ENCODE measurements at places on chromosomes 16 and 17.

GRCh38 chr16:59719121-59719520, 985.0 kb upstream of the GOT2 start:
- DNase-seq = no peak

DNA sequence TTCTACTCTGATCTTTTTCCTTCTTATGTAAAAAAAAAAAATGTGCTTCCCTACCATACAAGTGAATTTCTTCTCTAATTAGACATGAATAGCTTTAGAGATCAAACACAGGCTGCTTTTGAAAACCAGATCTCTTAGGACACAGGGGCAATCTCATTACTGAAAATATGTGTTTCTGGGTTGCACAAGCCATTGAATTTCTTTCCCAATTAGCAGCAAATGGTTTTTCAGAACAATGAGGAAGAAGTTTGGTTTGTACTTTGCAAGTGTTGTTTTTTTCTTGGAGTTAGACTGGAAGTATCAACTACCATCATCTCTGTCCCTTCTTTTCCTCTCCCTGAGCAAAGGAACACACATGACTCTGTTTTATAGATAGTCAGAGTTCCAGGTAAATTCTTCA, 5.6 kb upstream of the ANKS4B start:
- no peak for DNase-seq

GRCh38 chr17:68509141-68510057, 2.8 kb upstream of the PRKAR1A start:
- no peak for DNase-seq

DNA sequence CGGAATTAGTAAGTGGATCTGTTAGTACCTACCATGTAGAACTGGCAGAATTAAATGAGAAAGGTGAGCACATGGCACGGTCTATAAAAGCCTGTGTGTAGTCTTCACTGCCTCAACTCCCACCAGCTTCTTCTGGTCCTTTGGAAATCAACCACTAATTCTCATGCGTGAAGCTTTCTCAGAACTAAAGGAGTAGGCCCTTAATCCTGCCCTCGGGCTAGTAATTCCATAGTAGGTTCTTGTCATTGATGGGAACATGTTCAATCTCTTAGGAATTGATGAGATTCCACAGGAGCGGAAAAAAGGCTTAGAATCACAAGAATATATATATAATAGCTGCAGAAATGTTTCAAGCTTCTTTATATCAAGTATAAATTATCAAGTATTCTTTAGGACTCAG, 21.7 kb downstream of the CDR2 start:
- no peak for DNase-seq

DNA sequence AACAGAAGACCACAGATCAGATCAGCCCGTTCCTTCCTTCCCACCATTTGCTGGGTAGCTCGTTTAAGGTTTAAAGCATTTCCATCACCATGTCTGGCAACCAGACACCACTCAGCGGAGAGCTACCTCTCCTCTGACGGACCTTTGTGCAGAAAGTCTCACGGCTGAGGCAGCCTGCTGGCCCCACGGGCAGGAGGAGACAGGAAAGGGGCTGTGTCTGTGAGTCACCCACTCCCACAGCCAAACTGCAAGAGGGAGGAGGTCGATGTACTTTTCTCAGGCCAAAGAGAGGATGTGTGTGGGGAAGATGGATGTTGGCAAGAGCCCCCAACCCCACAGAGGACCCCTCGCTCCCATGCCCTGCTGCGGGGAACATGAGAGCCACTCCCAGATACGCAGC, 92.1 kb downstream of the ZNF423 start:
- DNase-seq = no peak

DNA sequence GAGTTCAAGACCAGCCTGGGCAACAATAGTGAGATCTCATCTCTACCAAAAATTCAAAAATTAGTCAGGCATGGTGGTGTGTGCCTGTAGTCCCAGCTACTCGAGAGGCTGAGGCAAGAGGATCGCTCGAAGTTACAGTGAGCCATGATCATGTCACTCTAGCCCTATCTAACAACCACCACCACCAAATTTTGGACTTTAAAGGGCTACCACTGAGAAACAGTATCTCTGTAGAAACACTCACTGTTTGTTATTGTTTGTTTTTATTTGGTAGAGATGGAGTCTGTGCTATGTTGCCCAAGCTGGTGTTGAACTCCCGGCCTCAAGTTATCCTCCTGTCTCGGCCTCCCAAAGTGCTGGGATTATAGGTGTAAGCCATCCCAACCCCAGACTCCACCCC, 1.3 kb upstream of the UBALD2 start:
- DNase-seq = no peak

DNA sequence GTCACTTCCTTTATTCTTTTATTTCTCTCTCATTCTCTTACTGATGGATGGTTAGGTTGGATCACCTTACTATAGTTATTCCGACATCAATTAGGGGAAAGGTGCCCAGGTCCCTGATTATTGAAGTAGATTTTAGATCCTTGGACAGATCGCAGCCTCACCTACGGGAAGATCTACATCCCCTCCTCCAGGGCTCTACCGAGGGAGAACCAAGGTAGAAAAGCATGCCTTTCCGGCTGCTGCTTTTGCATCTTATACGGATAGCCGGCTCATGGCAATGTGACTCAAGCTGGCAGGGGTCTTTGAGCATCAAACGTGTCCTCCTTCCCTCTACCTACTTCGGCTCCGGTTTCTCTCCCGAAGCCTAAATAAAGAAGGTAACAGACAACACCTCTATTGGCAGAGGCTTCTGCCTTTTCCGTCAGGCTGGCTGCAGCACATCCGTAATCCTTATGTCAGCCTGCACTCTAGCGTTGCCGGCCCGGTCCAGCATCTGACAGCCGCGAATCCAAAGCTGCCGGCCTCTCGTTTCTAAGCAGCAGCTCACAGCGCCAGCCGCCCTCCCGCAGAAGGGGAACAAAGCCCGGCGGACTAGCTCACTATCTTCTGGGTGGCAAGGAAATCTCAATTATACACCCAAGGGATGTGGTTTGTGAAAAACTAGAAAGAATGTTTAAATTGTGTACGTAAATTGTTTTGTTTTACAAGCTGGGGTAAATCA, 46.9 kb downstream of the IRX6 start:
- peak; percentile 84 for DNase-seq

DNA sequence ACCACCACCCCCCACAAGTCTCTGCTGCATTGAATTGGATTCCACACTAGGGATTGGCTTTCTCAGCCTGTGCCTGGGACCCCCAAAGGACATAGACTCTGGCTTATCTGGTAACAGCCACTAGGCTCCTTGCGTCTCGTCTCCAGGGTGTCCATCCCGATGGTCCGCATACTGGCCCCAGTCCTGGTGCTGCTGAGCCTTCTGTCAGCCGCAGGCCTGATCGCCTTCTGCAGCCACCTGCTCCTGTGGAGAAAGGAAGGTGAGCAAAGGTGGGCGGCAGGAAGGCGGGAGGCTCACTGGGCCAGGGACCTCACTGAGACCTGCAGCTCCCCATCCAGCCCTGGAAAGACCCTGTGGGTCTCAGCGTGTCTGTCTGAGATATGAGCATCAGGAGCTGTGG, 8.1 kb downstream of the CD300LG start:
- no peak for DNase-seq

GRCh38 chr17:970364-970763, 9.2 kb downstream of the NXN start:
- no peak for DNase-seq

DNA sequence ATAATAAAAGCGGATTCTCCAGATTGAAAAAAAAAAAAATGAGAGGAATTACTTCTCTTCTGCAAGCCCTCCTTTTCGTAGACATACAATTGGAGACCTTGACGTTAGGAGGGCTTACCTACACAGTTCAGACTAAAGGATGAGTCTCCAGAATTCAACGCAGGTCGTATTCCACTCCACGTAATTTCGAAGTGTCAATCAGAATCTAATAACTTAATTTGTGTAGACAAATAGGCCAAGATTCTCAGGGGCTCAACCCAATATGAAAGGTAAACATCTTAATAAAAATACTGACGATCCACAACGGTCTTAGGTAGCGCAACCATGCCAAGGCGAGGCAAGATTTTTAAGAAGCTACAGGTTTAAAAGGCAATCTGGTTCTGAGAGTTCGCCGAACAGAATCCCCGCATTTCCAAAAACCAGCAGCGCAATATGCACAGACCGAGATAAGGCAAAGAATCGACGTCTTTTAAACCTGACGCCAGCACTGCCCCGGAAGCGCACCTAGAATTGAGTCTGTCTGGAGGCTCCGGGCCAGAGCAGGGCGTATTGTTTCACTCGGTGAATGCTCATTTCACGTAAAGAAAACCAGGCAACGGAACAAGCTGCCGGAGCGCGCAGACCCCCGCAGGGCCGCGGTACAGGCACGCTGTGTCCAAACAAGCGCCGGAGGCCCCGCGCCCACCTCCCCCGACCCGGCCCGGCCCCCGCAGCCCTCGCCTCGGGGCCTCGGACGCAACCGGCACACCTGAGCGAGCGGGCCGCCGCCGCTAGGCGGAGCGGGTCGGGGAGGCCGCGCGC, 623 bp downstream of the MBTPS1 start:
- DNase-seq = no peak

DNA sequence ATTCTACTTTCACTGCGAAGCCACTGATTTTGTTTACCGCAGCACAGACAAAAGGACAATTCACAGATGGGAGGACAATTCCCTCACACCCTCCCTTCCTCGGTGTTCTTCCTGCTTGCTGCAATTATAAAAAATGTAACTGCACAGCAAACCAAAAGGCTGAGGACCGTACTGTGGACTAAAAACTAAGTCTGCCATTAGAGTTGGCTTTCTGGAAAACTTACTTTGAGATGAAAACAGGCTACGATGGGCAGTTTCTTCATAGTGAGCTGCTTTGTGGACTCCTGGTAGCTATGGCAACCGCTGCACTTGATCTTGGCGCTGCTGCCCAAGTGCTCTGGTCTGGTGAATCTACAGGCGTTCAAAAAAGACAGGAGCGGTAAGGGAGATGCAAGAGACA, 35.2 kb downstream of the USP22 start:
- DNase-seq = no peak

DNA sequence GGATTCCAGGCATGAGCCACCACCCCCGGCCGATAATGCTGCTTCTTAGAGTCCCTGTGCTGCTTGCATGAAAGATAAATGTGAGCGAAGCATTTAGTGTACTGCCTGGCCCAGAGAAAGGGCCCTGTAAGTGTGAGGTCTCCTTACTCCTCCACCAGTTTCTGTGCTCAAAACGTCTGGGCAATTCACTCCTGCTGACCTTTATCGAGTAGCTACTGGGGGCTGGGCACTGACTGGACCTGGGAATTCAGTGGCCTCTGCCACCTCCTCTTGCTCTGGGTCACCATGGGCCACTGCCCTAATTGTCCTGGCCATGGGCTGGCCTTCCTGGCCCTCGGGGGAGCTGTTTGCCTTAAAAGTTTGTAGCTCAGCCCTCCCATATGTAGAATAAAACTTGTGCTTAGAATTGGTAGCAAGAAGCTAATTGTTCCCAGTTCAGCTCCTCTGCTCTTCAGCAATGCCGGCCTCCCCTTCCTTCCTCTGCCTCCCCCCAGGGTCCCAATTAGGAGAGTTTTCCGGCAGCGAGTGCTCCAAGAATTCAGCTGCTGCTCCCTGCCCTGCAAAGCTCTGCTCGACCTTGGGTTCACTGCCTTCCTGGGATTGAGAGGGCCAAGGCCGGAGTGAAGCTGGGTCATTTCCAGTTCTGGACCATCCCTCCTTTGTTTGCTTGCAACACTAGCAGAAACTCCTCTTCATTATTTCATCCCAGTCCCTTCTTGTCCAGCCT, 98.9 kb upstream of the CDC42EP4 start:
- no peak for DNase-seq

DNA sequence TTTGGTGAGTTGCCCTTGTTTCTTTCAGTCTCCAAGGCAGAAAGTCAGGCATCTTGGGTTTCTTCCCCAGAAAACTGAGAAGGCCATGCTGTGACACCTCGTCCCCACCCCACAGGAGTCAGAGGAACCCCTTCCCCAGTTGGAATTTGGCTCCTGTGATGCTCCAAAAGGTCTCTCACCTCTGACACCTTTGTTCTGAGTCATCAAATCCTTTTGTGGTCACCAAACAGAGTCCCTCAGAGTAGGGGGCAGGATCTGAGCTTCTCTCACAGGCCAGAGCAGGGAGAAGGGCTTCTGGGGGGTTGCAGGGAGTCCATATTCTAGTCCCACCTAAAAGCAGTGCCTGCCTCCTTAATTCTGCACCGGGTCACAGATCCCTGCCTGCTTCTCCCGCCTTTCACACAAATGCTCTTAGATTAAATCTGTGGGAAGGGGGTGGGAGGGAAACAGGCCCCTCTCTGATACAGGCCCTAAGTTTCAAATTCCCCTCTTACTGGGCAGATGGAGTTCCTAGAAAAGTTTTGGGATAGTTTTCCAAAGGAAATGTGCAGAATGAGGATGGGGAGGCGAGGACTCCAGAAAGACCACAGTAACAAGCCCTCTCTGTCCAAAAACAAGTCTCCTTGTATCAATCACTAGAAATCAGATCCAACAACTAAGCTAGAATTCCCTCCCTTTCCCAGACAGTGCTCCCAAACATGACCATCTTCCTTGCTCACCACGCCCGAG, 1.3 kb downstream of the PHOSPHO1 start:
- DNase-seq = no peak

DNA sequence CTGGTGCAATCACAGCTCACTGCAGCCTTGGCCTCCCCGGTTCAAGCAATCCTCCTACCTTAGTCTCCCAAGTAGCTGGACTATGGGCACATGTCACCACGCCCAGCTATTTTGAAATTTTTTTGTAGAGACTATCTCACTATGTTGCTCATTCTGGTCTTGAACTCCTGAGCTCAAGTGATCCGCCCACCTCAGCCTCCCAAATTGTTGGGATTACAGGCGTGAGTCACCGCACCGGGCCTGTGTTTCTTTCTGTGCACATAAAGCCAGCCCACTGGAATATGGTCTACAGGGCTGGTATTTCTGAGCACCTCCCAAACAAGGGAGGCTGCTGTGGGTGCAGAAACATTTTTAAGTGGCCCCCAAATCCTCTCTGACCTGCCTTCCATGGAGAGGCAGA, 8.4 kb downstream of the TMEM95 start:
- no peak for DNase-seq
